Stimulated activated CD8-positive, alpha-beta memory T cell treated with anti-CD3 and anti-CD28 coated beads, Interleukin-7, amount 100 ng/mL, for 1 hour (primary cell): ENCODE measurements at places on chromosomes 2 and 18.
A peak's percentile ranks its signal among the peaks of the same experiment; 100 is the strongest.

GRCh38 chr2:240881913-240882312 is 13.3 kb downstream of the AGXT start:
- no peak for DNase-seq

DNA sequence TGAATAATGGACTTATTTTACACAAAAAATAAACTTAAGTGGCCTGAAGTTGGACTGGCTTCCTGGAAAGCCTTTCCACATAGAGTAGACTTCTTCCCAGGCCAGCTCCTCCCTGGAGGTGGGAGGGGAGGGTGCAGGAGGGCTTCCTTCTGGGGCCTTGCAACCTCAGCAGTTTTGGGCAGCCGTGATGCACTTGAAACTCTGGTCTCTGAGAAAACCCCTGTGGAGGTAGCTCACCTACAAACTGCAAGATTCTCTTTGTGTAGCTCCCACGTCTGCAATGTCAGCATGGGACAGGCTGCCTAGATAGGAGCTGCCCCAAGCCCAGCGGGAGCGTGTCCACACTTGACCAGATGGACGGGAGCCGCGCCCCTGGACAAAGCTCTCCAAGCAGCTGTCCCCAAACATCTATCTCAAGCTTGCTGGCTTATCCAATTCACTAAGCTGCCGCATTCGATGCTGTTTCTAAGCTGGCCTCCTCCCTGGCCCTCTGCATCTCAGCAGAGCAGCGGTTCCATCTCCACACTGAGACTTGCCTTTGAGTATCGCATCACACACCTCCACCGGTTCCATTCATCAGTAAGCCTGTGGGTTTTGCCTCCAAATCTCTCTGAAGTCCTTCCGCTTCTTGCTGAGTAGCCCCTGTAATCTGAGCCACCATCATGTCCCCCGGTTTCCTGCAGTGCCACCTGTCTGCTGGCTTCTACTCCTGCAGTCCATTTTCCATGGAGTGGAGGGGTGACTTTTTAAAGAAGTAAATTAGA is 1.6 kb upstream of the LPIN1 start:
- DNase-seq = no peak

DNA sequence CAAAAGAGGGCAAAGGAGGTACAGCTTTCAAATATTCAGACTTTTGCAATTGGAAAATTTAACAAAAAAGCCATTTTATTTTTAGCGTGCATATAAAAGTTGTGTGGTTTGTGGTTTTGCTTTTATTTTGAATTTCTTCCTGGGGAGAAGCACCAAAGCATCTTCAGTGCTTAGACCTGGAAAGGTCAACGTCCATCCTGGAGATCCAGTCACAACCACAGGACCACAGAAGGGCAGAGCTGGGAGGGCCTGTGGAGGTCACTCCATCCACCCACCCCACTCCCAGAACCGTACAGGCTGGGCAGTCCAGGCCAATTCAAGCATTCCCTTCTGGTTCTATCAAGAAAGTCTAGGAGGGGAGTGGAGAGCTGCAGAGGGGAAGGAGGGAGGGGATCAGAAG is 43.8 kb downstream of the MPHOSPH10 start:
- DNase-seq = no peak

GRCh38 chr2:158600155-158600802 is 143.5 kb downstream of the PKP4 start:
- no peak for DNase-seq

DNA sequence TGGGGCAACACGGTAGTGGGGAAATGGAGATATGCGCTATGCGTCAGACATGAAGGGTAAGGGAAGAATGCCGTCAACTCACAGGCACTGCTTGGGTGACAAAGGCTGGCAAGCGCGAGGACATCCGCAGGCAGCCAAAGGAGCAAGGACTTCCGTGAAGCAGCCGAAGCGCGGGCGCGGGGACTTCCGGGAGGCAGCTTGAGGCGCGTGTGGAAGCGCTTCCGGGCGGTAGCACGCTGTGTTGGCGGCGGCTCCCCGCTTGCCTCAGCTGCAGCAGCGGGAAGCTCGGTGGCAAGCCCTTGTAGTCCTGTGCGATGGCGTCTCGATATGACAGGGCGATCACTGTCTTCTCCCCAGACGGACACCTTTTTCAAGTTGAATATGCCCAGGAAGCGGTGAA is at the start of gene PSMA8:
Gene PSMA8 (plus strand): TSS at position 218 of the 400 bp plus-strand sequence. CDS start 97 bp downstream, at position 315.
- DNase-seq = no peak

- no peak for DNase-seq
Measured at GRCh38 chr18:51137891-51138290, 59.6 kb downstream of the MEX3C start.

DNA sequence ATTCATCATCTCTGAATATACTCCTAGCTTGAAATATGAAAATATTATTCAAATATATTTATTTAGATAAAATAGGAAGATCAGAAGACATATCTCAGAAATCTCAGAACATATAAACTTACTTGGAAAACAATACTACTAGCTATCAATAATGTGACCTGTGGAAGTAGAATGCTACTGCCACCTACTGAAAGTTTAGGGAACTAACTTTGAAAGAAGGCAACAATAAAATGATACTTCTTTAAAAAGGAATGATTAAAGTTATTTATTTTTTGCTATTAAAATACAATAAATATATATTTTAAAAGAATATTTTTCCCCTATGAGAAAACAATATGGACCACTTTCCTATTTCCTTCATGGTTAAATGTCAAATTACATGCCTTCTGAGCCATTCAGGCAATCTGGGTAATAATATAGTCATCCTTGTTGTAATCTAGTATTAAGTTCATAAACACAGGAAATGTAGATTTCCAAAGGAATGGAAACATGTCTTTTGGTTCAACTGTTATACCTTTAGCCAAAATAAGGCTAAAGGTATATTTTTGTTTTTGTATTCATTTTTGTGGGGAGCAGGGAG is 26.0 kb downstream of the ACADL start:
- DNase-seq = no peak

DNA sequence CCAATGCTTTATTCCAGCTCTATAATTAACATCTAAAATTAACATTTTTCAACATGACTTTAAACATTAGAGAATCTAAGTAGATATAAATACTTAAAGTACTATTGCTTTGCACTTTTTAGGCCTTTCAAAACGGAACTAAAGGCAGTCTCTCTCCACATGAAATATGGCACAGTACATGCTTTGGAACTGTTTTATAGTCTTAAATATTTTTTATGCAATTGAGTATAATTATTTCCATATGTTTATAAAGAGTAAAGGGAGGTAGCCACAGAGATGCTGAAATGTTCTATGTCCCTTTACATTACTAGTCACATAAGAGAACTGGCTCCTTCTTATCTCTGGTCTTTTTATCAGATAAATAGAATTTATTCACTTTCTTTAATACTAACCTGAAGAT is 674.0 kb downstream of the PLCL1 start:
- no peak for DNase-seq

DNA sequence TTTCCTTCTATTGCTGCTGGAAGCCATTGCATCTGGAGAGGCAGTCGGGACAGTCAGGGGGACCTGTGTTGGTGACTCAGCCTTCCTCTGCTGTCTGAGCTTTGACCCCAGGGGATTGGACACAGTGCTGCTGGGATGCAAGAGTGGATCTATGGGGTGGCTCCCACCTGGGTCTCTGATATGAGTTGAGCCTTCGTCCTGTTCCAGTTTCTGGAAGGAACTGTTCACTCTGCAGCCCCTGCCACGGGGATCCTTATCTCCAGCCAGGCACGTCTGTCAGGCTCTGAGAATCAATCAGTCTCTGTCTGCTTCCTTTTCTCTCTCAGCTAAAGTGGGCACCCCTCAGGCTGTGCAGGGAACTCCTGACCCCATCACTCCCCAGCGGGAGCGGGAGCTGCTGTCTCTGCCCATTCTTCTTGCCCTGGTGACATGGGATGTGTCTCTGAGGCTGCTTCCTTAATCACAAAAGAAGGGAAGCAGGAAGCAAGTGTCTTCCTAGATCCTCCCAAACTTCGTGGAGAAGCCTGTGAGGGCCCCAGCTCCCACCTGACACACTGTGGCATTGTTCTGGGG is 51.7 kb downstream of the ARHGAP28 start:
- DNase-seq = no peak

- no peak for DNase-seq
Measured at GRCh38 chr18:63099091-63099840, 220.3 kb downstream of the BCL2 start.

GRCh38 chr2:171675810-171676345 is 11.4 kb upstream of the DYNC1I2 start:
- DNase-seq = no peak

GRCh38 chr2:231043796-231044195 is 6.5 kb downstream of the C2orf72 start:
- no peak for DNase-seq

- DNase-seq = no peak
Measured at GRCh38 chr2:191869781-191870180, 22.9 kb upstream of the CAVIN2 start.

GRCh38 chr2:212294816-212295215 is 243.8 kb downstream of the ERBB4 start:
- DNase-seq = no peak

DNA sequence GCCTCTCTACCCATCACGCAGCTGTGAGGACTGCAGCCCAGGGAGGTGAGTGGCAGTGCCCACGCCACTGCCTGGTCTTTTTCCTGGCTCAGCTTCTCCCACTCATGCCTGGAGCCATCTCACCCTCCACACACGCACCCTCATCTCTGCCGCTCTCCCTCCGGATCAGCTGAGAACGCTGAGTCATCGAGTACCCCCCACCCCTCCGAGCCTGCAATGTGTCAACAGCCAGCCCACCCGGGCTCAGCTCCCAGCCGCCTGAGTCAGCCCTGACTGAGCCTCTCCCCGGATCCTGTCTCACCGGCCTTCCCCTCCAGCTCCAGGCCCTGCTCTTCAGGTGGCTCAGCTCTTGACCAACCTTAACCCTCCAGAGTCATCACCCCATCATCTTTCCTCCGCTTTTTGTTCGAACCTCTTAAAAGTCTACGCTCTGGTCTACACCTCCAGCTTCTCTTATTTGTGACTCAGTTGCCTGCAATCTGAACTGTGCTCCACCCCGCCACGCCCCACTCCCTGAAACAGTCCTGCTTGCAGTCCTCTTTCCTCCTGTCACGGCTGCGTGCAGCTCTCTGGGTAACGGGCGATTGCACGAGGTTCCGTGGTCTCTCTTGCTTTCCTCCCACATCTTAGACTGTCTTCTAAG is 94.4 kb upstream of the ASAP2 start:
- no peak for DNase-seq

DNA sequence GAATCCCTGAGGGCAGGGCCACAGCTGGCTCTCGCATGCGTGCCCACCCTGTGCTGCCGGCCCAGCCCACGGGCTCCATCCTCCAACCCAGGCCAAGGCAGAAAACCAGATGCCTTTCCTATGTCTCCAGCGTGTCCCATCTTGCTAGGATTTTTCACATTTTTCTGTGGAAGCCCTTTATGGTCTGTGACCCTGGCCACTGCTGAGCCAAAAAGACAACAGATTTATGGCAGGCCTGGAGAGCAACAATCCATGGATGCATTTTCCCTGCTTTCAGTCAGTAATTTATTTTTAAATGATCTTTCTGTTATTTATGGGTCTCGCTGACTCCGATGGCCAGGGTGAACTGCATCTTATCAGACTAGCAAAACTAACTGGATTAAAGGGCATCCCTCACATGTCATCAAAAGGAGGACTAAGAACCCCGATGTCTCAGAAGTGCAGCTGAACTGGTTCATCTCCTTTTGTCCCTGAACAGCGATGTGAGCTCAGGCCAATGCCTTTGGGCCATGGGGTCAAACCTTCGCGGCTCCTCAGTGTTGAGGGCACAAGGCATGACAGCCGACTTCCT is 346.0 kb downstream of the CYRIA start:
- DNase-seq = no peak

- peak; percentile 1 for DNase-seq
Measured at GRCh38 chr18:24659827-24660720, 199.6 kb downstream of the HRH4 start.

GRCh38 chr2:40353231-40353630 is 98.7 kb downstream of the SLC8A1 start:
- DNase-seq = no peak
